Fibroblast of skin of right quadriceps (primary cell): ENCODE measurements at places on chromosomes 6 and 20.

DNA sequence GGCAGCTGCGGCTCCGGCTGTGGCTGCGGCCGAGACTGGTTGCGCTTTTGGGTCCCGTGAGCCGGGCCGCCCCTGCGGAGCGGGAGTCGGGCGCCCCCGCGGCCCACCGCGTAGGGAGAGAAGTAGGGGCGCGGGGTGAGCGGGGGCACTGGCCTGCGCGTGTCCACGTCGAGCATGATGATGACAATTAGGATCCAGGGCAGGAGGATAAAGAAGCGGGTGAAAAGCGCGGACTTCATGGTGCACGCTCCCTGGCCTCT lies 739 bp downstream of the B3GAT2 start:
- no peak for DNase-seq

DNA sequence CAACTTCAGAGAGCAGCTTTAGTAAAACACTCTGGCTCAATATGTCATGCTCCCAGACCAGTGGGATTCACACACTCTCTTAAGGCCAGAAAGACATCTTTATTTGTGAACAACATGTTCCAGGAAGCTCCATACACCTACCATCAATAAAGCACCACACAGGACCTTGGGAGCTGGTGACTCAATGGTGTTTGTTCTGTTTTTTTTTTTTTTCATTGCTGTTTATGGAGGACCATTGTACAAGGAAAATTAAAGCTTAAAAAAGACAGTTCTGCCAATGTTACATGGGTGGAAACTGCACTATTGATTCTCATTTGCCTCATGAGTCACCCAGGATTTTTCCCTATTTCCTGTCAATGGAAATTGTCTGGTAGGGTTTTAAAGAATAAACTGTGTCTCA lies 36.3 kb upstream of the TENT5A start:
- no peak for DNase-seq

DNA sequence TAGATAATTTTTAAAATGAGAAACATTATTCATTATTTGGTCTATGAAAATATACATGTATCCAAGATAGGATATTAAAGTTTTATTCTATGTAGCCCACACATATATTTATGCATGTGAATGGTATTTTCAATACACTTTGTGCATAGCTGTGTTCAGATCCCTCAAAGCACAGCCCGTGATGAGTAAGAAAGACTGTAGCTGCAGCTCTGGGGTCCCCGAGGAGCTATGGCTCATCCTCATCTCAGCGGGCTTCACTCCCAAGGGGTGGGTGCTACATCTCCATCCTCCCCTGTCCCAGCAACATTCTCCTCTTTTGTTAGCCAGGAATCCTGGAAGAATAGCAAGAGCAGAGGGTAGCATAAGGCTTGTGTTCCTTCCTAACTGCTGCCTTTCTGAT lies 130.8 kb downstream of the SAMD5 start:
- no peak for DNase-seq

GRCh38 chr6:63527658-63528514 lies 44.4 kb upstream of the LOC128125822 start:
- DNase-seq: peak; percentile 98

- peak; percentile 35 for DNase-seq
Measured at GRCh38 chr6:1575210-1576041, 34.3 kb upstream of the FOXC1 start.

DNA sequence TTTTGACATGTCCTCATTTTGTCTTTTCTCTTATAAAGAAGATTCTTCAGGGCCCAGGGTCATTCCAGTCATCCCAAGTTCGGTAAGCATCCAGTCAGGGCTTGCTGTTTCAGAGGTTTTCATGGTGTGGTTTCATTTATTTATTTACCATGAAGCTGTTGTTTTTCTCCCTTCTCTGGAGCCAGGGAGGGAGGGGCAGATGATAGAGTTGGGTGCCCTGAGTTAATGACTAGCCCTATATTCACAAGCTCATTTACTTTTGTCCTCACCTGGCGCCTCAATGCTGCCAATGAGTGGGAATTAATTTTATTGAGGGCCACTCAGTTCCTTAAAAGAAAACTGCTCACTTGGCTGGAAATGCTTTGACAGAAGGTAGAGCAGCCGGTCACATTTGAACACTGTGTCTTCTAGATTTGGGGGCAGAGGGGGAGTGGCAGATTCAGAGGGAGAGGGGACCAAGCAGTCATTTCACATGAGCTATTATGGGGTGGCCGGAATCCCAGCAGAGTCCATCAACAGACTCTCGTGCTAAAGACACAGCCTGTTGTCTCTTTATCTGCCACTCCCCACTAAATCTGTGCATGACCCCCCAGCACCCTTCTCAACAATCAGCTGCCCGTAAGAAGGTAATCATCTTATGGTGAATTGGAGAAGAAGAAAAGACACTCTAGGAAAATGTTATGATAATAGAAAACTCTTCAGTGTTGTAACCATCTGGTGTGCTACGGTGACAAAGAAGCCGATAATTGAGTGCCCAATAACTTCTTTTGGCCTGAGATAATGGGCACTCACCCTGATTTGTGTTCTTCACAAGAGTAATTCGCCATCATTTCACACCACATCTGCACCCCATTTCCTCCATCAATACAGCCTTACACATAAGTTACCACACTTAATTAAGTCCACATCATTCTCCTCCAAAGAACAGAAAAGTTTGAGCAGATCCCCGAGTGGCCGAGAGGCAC lies 573.5 kb upstream of the JAG1 start:
- no peak for DNase-seq

- peak; percentile 15 for DNase-seq
Measured at GRCh38 chr6:106184629-106185028, 98.5 kb downstream of the PRDM1 start.

GRCh38 chr6:15993716-15994228 lies 135.1 kb upstream of the MYLIP start:
- no peak for DNase-seq

DNA sequence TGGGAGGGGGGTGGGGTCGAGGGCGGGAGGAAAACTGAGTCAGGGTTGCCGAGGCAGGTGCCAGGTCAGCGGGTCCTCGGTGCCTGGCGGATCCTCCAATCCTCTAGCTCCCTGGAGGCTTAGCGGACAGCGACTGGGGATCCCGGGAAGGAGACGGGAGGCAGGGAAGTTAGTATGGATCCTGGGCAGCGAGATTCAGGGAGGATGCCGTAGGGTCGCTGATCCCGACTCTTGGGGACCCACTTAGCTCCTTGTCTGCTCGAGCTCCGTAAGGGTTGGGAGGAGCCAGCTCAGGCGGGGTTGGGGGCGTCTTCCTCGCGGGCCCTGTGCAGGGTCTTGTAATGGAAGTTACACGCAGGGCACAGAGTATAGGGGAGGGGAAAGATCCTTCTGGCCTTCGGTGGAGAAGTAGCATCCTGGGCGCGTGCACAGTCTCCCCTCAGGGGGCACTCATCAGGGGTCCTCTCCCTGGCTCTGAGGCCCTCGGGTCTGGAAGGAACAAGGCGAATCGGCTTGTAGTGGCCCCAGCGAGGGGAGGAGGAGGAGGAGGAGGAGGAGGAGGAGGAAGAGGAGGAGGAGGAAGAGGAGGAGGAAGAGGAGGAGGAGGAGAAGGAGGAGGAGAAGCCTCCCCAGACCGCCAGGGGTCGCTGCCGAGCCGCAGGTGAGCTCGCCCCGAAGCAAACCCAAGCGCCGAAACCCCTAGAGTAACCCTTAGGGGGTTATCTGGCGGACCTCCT lies 6.4 kb upstream of the SLC12A5 start:
- no peak for DNase-seq

GRCh38 chr6:163354085-163354484 lies 60.4 kb upstream of the QKI start:
- peak; percentile 21 for DNase-seq

DNA sequence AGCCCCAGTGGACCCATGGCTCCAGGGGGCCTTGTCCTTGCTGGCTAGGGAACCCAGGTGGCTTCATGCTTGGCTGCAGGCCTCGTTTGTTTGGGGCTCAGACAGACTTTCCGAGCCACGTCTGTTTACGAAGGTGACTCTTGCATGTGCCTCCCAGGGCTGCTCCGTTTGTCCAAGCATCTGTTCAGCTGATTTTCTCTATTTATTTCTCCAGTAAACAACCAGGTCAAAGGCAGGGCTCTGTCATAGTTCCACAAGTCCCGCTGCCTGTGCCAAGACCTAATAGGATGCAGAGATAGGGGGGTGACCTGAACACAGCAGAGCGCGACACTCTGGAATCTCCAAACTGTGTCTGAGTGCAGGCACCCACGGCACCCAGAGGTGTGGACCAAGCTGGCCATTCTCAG lies 12.8 kb upstream of the SPO11 start:
- DNase-seq: no peak

- DNase-seq: no peak
Measured at GRCh38 chr6:125859727-125860126, 69.0 kb downstream of the NCOA7 start.

- DNase-seq: no peak
Measured at GRCh38 chr20:671252-672030, 4.2 kb downstream of the SCRT2 start.

DNA sequence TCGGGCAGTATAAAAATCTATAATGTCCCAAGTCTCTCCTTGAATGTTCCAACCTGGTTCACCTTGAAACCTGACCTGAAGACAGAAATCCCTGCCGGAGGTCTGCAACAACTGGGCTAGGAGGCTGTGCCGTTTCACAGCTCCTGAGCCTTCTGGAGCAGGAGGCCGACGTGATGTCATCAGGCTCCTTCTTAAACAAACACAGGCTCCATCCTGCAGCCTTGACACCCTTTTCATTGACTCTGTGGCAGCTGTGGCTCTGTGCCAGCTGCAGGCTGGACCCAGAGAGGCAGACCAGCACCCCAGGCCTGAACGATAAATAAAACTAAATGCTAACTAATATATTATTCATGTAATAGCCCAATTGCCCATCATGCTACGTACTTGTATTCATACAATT lies 483.9 kb downstream of the CD83 start:
- DNase-seq: no peak

DNA sequence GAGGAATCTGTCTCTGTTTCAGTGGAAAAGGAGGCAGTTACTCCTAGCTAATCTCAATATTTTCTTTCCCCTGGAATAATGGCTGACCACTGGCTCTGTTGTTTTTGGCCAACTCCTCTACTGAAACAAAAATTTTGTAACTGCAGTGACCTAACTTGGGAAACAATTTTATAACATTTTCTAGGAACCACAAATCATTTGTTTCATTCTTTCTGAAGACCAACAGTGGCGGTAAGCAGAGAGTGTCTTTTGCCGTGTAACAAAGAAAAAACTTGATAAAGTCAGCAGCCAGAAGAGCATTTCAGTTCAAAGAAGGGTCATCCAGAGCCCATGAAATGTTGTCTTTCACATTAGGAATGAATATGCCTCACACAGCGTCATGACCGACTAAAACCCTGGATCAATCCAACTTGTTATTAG lies 11.8 kb upstream of the BFSP1 start:
- DNase-seq: peak; percentile 82

- peak; percentile 55 for DNase-seq
Measured at GRCh38 chr6:130167655-130168054, 55.1 kb downstream of the SAMD3 start.

GRCh38 chr6:63805808-63806572 lies 170.4 kb downstream of the PHF3 start:
- DNase-seq: peak; percentile 86

DNA sequence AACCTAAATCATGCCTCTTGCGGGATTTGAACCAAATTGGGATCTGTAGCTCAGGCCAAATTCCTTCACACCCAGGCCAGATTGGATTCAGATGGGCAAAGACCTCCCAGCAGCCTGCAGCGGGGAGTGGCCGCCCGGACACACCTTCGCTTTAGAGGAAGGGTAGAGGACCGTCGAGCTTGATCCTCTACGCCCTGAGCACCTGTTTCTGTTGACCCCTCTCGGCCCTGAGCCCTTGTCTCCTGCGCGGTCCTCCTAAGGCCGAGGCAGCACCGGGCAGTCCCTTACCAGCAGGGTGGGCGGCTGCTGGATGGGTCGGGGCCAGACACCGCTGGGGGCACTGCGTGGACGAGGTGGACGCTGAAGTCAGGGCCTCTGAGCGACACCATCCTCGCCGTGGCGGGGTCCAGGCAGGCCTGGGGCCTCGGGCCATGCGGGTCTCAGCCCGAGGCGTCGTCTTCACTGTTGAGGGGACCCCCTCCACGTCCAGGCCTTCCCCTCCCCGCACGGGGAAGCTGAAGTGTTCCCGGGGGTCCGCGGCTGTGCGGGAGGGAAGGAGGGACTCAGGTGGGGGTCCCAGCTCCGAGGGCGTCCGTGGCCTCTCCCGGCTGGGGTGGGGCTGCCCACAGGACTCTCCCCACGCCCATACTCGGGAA lies 114.8 kb downstream of the SMOC2 start:
- DNase-seq: no peak

- DNase-seq: peak; percentile 53
Measured at GRCh38 chr20:4555188-4555890, 166.4 kb upstream of the PRND start.
